ENCODE measurements at places on chromosomes 12 and 14.

GRCh38 chr14:94779713-94780112 lies 9.8 kb upstream of the GSC start:
- DNase-seq: no peak

- DNase-seq: no peak
Observed at GRCh38 chr12:46459111-46459510, 86.5 kb upstream of the SLC38A2 start.

GRCh38 chr14:74133833-74134481 lies 49.2 kb downstream of the LIN52 start:
- no peak for DNase-seq

- DNase-seq: no peak
Observed at GRCh38 chr14:100547633-100548294, 39.5 kb downstream of the BEGAIN start.

- DNase-seq: peak; percentile 20
Observed at GRCh38 chr12:31736472-31736871, 7.7 kb upstream of the AMN1 start.

DNA sequence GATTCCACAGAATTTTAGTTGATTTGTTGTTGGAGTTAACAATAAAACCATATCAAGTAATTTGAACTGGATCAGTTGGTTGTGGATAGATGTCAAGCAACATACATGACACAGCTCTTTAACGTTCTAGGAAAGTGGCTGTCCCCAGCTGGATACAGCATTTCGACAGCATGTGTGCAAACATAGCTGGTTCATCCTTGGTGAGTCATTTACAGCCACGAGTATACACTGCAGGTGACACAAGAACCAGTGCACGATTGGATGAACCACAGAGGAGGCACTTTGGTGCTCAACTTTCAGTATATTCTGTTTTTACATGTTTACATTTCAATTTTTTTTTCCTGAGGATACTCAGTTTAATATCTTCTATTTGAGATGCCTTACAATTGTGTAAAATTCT lies 242.4 kb downstream of the TMEM117 start:
- no peak for DNase-seq

- DNase-seq: no peak
Observed at GRCh38 chr14:85580536-85581140, 50.7 kb downstream of the FLRT2 start.

DNA sequence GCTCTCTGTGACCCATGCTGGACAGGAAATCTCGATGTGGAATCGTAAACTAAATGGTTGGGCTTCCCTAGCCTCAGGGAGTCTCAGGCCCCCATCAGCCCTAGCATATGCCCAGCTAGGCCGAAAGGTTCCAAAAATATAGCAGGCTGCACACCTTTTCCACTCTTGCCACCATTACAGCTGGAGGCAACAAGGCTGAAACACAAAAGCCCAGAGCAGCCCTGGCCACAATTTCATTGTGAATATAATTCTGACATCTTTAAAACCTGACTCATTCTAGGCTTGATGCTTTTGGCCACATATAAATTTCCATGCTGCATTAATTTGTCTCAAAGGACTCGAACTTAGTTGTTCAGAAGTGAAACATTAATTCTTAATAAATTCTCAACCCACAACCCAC lies 382.2 kb downstream of the GRIN2B start:
- no peak for DNase-seq
